ENCODE measurements at places on chromosomes 3 and 15. TPM values are rescaled to one million over a fixed set of nuclear protein-coding genes. Genes with fewer than 3 reads are reported as not detected.

DNA sequence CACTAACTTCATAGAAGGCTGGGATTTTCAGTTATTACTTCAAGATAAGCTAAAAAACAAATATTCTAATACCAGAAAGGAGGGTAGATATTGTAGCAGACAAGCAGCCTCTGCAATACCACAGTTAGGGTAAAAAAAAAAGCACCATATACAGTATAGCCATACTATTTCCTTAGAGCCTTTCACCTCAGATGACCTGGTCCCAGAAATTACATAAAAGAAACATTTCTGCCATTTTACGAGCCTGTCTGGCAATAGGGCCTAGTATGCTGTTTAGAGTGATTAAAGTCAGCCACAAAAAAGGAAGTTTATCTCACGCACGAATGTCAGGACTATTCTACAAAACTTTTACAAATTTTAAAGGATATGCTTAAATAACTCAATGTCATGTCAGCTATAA is 1016.6 kb downstream of the PLOD2 start:
- no peaks in the 10 kb centered on the region for H3K36me3 ChIP-seq
- DNase-seq: no peak
- H3K4me3 ChIP-seq: no peak overlapping the region
- no peaks in the 10 kb centered on the region for H3K4me1 ChIP-seq

GRCh38 chr3:35708394-35709271 is 69.3 kb downstream of the ARPP21 start:
- H3K36me3 ChIP-seq: no peaks in the 10 kb centered on the region
- no peak overlapping the region for H3K4me3 ChIP-seq
- no peaks in the 10 kb centered on the region for H3K4me1 ChIP-seq
- H3K27me3 ChIP-seq: peaks cover 23% of the 10 kb centered on the region

Gene KCNMB2
- total RNA-seq: not detected

GRCh38 chr3:114404590-114404989 is 110.8 kb downstream of the TIGIT start:
- no peak overlapping the region for H3K27ac ChIP-seq
- H3K27me3 ChIP-seq: peaks cover 25% of the 10 kb centered on the region
- no peaks in the 10 kb centered on the region for H3K4me1 ChIP-seq
- H3K4me3 ChIP-seq: no peak overlapping the region
- DNase-seq: no peak

- H3K27me3 ChIP-seq: no peaks in the 10 kb centered on the region
- peaks cover 10% of the 10 kb centered on the region for H3K36me3 ChIP-seq
- H3K27ac ChIP-seq: no peak overlapping the region
- H3K4me1 ChIP-seq: peaks cover 10% of the 10 kb centered on the region
- H3K4me3 ChIP-seq: no peak overlapping the region
Measured at GRCh38 chr3:45816544-45816943, 20.2 kb upstream of the SLC6A20 start.

GRCh38 chr15:44735482-44736180 is 697 bp upstream of the TRIM69 start:
- H3K27ac ChIP-seq: no peak overlapping the region
- peaks cover under 1% of the 10 kb centered on the region for H3K4me1 ChIP-seq
- no peak overlapping the region for H3K4me3 ChIP-seq

All from osteocyte (in vitro differentiated cells).